MCF 10A (cell line): ENCODE measurements at places on chromosomes 4 and X. TPM values are rescaled to one million over a fixed set of nuclear protein-coding genes. Genes with fewer than 3 reads are reported as not detected.

Gene MUC7
- not detected in 2 replicates for total RNA-seq

Gene GPR34
- not detected in 2 replicates for total RNA-seq

Gene WAS
- total RNA-seq = 0.37 and 0.96 TPM in 2 replicates

Gene AMOT
- 0.09 TPM in 1 of 2 replicates, not detected in the other for total RNA-seq

Gene C4orf50
- total RNA-seq = not detected in 2 replicates

Gene CNKSR2
- not detected in 2 replicates for total RNA-seq

Gene MAGEA8
- not detected in 2 replicates for total RNA-seq

Gene TRIM61
- total RNA-seq = 0.26 TPM in 1 of 2 replicates, not detected in the other

Gene BTC
- 1.7 and 4.0 TPM in 2 replicates for total RNA-seq

Gene CYLC1
- not detected in 2 replicates for total RNA-seq

Gene UTP14A
- total RNA-seq = 30.3 and 48.3 TPM in 2 replicates

Gene CHRDL1
- not detected in 2 replicates for total RNA-seq

Gene YIPF7
- 0.49 TPM in 1 of 2 replicates, not detected in the other for total RNA-seq
